Cortex of kidney (tissue), 1 donor: ENCODE measurements at places on chromosomes 13 and 19.

GRCh38 chr13:45194081-45194939, 6.5 kb downstream of the KCTD4 start:
- no peak for DNase-seq

- DNase-seq = no peak
Measured at GRCh38 chr13:97757807-97758206, 195.7 kb upstream of the IPO5 start.

DNA sequence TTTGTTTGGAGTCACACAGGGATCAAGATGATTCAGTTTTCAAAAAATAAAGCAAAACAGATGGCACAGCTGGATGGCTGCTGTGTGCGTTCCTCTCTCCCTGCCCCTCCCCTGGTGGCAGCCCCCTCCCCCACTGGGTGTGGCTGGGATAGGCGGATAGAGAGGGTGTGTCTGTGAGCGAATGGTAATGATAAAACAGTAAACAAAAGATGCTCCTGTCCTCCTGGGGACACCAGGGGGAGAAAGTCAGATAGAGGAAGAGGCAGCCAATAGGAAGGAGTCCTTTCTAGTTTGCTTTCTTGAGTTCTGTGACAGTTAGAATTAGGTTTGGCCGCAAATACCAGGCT, 6.5 kb downstream of the TMEM255B start:
- no peak for DNase-seq

- no peak for DNase-seq
Measured at GRCh38 chr13:94602467-94602866, 810 bp downstream of the GPR180 start.

DNA sequence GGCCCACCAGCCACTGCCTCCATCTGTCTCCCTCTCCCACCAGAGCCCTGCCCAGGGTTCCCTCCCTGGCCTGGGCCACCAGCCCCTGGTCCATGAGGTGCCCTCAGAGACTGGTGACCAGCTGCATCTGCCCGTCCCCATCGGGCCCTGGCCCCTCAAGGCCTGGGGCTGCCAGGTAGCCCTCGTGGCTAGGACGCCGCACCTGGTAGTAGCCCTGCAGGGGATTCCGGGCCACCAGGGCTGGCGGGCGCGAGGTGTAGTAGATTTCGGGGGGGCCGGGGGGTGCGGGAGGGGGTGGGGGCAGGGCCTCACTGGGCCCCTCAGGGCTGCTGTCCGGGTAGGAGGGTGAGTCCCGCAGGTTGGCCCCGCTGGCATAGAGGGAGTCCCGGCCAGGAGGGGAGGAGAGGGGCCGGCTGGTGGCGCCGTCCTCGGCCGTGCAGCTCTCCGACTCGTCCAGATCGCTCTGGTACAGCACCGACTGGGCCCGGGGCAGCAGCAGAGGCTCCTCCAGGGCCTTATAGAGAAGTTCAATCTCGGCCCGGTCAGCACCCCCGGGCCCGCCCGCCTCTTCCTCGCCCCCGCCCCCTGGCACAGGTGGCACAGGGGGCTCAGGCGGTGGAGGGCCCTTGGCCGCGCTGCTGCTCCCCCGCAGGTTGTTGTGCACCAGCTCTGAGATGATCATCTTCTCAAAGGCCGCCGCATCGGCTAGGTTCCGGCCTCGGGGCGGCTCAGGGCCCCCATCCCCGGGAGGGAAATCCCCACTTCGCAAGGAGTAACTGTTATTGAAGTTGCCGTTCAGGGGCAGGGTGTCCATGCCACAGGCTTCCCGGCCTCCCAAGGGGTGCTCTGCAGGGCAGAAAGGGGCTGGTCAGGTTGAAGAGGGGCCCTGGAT, 14.6 kb upstream of the ASF1B start:
- no peak for DNase-seq
